Stimulated activated CD8-positive, alpha-beta memory T cell treated with anti-CD3 and anti-CD28 coated beads, Interleukin-4, amount 100 ng/mL, for 1 hour (primary cell): ENCODE measurements at places on chromosomes 1 and 21.

DNA sequence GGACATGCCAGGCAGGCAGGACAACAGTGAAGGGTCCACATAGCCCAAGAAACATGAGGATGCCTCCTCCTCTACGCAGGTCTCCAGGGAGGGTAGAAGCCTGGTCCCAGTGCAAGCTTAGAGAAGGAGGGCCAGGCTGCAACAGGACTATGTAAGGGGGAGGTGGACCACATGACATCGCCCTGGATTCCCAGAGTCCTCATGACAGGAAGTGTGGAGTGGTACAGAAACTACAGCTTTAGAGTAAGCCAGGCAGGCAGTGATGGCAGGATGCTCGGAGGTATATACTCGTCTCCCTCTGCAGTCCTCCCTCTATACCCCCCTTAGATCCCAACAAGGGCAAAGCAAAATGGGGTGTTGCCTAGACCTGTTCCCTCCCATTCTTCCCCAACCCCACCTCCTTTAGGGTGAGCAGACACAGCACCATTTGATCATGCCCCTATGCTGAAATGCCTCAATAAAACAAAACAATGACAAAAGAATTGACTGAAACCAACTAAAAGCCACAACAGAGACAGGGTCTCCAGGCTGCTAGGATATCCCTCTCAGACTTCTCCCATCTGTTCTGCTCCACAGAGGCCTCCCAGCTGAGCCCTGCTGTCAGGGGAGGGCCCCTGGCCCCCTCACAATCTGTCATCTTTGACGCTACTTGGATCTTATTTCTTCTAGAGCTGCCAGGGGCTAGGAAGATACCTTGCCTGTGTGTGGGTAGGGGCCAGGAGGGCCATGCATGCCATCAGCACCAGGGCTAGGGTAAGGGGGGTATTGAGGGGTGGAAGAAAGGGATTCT is 13.1 kb downstream of the FAM78B start:
- DNase-seq: no peak

- DNase-seq: no peak
Observed at GRCh38 chr1:13535227-13535626, 21.4 kb upstream of the LRRC38 start.

DNA sequence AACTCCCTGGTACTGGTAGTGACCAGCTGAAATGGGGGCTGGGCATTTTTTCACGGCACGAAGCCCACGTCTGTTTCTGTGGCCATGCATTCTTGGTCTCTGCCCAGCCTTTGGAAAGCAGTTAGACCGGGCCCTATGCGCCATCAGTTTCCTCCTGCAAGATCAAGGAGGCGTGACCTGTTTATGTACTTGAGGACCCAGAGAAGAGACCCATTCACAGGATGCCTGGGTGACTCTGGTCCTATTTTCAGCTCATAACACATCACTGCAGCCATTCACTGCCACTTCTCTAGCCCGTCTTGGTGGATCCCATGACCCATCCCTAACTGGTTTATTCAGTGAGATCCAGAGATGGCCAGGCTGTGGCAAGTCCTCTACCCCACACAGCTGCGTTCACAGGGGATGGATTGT is 70.4 kb downstream of the SPSB1 start:
- no peak for DNase-seq

- DNase-seq: no peak
Observed at GRCh38 chr1:3480369-3480719, 25.9 kb downstream of the ARHGEF16 start.

DNA sequence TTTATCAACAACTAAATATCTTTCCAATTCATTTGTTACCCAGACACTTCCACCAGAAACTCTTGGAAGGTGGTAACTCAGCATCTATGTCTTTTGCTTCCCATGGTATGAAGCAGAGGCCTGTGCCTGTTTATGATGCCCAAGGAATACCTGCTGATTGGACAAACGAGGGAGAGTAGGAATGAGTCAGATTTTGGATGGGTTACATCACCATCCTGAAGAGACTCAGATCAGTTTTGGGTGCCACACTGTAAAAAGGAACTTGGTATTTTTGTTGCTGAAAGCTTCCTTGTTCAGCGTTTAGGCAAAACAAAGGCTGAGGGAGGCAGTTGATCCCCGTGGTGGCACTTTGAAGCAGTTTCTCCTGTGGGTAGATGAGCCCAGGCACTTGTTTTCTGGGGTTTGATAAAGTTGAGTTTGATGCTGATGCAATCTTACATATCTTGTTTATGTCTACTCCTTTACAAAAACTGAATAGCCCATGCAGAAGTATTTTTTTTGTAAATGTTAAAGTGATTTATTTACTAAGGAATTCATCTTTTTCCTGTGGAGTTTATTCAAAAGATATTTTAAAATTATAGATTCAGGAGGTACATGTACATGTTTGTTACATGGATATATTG is 26.7 kb upstream of the CYP4X1 start:
- no peak for DNase-seq

DNA sequence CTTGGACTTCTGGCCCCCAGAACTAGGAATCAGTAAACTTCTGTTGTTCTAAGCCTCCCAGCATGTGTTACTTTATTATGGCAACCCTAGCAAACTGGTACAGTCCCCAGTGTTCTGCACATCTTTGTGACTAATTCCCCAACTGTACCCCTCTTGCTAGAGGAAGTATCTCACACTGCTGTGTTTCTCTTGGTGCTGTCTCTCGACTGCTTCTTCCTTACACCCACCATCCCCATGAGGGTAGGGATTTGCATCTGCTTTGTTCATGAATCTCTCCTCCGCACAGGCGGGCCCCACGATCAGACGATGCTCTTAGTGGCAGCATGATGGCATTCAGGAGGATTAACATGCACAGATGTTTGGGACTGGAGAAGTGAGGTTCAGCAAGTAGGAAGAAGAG is 46.7 kb downstream of the CLIC6 start:
- no peak for DNase-seq

DNA sequence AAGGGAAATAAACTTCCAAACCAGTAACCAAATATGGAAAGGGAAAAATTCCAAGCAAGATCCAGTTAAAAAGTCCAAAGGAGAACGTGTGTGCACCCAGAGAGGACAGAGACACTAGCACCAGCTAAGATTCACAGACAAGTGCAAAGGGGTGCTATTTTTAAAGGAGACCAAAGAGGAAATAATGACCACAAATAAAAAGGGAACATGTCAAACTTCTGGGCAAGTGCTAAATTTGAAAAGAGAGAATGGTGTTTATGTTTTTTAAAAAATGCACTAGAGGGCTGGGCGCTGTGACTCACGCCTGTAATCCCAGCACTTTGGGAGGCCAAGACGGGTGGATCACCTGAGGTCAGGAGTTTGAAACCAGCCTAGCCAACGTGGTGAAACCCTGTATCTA is 8.6 kb downstream of the JAM2 start:
- DNase-seq: no peak

GRCh38 chr1:120178799-120179756 is 2.8 kb upstream of the SEC22B start:
- DNase-seq: no peak

DNA sequence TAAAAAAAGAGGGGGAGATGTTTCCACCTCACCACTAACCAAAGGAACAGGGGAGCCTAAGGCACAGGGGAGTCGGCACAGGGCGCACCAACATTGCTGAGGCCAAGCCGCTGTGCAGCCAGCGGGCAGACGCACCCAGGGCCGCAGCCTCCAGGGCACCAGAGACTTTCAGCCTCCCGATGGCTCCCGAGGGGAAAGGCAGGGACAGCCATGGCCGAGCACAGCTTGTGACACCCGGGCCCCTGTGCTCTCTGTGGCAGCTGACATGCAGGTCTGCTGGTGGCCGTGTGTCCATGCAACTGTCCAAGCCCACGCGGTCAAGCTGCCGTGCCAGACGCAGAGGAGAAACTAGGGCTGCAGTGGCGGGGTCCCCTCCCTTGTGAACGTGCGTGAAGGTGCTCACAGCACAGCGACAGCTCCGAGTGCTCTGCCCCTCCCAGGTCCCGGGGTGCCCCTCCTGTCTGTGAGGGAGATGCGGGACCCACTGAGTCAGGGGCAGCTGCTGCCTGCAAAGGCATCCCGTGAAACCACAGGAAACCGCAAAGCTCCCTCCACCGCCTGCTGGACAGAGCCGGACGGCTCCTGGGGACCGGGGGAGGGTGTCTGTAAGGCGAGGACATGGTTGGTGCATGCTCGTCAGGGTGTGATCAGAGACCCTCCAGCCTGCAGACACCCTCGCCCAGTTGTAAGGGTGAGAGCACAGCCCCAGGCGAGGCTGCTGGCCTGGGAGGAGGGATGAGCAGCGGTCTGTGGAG is 2.5 kb downstream of the KRTAP10-11 start:
- DNase-seq: no peak

GRCh38 chr1:5597991-5598823 is 394.0 kb downstream of the NPHP4 start:
- no peak for DNase-seq

- no peak for DNase-seq
Observed at GRCh38 chr1:29849038-29849750, 612.9 kb downstream of the PTPRU start.

DNA sequence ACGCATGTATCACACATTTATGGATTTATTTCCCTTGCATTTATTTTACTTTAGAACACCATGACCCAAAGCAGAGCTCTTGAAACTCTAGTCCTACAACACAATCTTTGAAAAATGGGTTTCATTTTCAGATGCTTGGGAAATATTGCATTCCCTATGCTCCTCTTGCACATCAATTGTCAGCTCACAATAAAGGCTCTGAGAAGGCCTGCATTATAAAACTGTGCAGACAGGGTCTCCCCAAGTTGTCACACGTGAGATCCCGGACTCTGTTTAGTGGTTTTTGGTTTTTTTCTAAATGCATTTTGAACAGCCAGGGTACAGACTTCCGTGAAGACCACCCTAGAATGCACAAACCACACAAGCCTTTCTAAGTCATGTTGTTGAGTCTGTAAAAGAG is 9.9 kb upstream of the B3GALT5 start:
- no peak for DNase-seq

- no peak for DNase-seq
Observed at GRCh38 chr1:10325521-10325920, 73.3 kb upstream of the PGD start.

DNA sequence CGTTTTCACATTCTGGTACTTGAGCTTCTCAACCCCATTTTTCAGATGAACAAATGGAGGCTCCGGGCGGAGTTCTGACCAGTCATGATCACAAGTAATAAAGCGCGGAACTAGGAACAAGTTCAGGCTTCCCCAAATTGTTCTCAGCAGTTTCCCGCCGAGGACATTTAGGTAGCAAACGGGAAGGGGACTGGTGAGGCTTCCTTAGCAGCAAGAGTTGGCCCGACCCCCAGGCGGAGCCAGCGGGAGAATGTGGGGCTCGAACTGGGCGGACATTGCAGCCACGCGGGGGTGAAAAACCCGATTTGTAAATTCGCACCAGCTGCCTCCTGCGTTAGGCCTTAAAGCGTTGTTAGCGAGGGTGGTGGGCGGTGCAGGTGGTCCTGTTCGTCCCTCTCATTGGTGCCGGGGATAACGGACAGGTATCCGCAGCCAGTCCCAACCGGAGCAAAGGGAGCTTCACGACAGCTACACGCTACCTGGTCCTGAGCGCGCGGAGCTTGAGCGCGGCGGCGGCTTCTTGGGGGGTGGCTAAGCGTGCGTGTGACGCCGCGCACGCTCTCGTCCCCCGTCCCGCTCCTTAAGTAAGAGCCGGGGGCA is 15.3 kb downstream of the SEMA6C start:
- DNase-seq: peak; percentile 32

GRCh38 chr21:29224006-29224405 is 74.7 kb upstream of the BACH1 start:
- DNase-seq: no peak

GRCh38 chr21:16492892-16493291 is 763.1 kb downstream of the USP25 start:
- no peak for DNase-seq

- DNase-seq: no peak
Observed at GRCh38 chr1:93659822-93660503, 21.7 kb downstream of the BCAR3 start.

DNA sequence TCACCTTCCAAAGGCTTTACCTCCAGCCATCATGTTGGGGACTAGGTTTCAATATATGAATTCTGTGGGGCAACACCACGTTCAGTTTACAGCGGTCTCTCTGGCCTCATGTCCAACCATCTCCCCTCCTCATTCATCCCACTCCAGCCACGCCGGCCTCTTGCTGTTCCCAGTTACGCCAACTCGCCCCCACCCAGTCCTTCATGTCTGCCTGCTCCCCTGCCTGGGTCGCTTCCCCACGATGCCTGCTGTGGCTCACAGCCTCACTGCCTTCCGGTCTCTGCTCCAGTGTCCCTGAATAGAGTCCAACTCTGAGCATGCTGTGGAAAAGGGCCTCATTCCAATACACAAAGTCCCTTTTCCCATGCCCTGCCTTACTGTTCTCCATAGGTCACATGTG is 193.8 kb downstream of the KIF26B start:
- no peak for DNase-seq

- no peak for DNase-seq
Observed at GRCh38 chr1:52751589-52752483, 25.6 kb downstream of the ZYG11B start.

- no peak for DNase-seq
Observed at GRCh38 chr1:233662575-233663304, 48.8 kb downstream of the KCNK1 start.

GRCh38 chr21:42097860-42098454 is 26.8 kb downstream of the UMODL1 start:
- DNase-seq: no peak

- DNase-seq: no peak
Observed at GRCh38 chr1:218482683-218483082, 137.5 kb downstream of the TGFB2 start.

DNA sequence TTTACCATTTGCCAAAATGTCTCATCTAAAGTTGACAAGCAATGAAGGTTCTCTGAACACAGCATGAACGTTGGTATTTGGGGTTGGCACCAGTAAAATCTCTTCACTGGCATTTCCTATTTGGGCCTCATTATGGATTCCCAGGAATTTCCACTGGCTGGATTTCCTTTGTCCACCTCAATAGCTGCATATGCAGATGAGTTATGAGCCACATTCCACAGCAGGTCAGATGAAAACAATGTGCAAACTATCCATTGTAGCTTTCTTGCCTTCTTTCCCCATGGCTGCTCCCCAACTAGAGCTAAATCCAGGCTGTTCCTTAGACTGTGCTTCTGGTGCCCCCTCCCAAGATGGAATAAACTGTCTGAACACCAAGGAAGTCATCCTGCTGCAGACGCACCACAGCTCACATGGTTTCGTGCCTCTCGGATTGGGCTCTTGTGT is 168.1 kb upstream of the FGGY start:
- no peak for DNase-seq

GRCh38 chr1:182111496-182111895 is 50.0 kb upstream of the ZNF648 start:
- no peak for DNase-seq

DNA sequence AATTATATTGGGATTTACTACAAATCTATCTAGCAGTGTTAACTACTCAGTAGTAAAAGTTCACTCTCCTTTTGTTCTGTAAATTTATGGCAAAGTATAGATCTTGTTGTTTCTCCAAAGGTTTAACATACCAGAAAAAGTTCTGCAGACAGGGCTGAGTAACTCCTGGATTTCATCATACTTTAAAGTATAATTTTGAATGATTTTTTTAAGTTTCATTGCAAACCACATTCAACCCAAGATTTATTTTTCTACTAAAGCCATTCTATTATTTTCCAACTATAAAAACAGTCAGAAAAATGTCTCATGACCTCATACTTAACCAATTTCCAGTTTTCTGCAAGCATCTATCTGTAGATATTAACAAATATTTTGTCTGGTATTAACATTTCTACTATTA is 585.8 kb upstream of the ZRANB2 start:
- no peak for DNase-seq

- DNase-seq: peak; percentile 53
Observed at GRCh38 chr1:160768295-160768657, 27.7 kb upstream of the LY9 start.

GRCh38 chr1:170326186-170326585 is 180.4 kb downstream of the NTMT2 start:
- no peak for DNase-seq

- DNase-seq: no peak
Observed at GRCh38 chr1:182635871-182636270, 31.7 kb upstream of the RGS16 start.
